Common myeloid progenitor, CD34-positive (primary cell): ENCODE measurements at places on chromosomes 5 and 9.

- no peak for DNase-seq
Observed at GRCh38 chr5:79954620-79955019, 36.4 kb downstream of the MTX3 start.

GRCh38 chr9:119221276-119221675, 148.0 kb downstream of the BRINP1 start:
- no peak for DNase-seq

DNA sequence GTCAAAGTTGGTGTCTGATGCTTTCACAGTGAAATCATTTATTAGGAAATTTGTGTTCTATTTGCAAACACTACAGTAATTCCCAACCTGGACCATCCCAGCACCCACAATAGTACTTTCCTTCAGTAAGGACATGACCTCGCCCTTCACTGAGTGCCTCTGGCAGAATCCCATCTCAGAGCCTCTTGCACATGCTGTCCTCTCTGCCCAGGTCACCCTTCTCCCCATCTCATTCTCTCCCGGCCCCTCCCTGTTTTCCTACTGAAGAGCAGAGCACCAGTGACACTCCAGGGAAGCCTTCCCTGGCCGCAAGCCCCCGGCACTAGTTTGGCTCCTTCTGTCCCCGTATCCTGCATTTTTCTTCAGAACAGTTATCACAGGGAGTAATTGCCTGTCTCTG, 220.4 kb downstream of the MAPKAP1 start:
- no peak for DNase-seq

- no peak for DNase-seq
Observed at GRCh38 chr9:82934949-82935348, 128.0 kb downstream of the RASEF start.

- no peak for DNase-seq
Observed at GRCh38 chr5:54997081-54997480, 11.7 kb upstream of the ESM1 start.

GRCh38 chr9:113479174-113479621, 15.7 kb downstream of the RGS3 start:
- DNase-seq: no peak

DNA sequence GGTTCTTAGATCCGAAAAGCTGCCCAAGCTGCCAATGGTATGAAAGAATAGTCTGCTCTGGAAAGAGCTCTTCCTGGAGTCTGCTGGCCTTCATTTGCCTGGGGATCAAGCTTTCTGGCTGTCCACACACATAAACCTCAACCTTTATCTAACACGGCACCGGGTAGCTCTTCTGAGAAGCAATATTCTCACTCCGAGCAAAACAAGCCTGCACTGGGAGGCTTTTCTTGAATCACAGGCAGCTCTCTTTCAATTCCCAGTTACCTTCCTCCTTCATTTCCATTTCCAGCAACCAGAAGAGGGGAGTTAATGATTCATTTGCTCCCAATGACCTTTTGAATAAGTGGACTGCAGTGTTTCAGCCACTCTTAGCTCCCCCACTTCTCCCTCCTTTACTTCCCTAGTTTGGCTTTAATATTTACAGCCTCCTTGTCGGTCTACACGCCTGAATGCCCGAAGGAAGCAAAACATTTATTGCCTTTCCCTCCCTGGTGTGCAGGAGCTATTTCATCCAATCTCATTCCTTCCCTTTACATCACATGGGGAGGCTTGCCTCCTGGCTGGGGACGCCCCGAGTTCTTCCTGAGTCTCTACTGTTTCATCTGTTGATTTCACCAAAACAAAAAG, 187.1 kb downstream of the ARHGEF28 start:
- DNase-seq: no peak
